NCI-H748 treated with DMSO at 0.1 percent for 48 hours (cell line): ENCODE measurements at places on chromosomes 13 and 19.

DNA sequence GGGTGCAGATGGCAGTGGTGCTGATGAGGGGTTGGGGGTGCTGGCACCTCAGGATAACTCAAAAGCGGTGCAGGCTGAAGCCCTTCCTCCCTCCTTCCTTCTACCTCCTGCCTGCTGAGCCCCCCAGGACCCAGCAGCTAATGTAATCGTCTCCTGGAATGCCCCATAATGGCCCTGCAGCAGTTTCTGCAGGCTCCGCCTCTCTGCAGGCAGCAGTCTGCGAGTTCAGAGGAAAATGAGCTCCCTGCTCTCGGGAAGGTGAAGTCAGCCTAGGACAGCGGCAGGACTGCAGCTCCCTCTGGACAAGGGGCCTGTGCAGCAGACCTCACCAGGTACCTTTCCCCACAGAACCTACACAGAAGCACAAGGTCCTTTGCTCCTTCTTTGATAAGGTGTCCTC lies 130.9 kb downstream of the ZDHHC20 start:
- no peak for DNase-seq

GRCh38 chr19:40190891-40191835 lies at the start of gene MAP3K10:
Gene MAP3K10, plus strand, starts transcription at chr19:40191426. Its CDS starts 606 bp downstream, at chr19:40192032.
- peak; percentile 61 for DNase-seq

DNA sequence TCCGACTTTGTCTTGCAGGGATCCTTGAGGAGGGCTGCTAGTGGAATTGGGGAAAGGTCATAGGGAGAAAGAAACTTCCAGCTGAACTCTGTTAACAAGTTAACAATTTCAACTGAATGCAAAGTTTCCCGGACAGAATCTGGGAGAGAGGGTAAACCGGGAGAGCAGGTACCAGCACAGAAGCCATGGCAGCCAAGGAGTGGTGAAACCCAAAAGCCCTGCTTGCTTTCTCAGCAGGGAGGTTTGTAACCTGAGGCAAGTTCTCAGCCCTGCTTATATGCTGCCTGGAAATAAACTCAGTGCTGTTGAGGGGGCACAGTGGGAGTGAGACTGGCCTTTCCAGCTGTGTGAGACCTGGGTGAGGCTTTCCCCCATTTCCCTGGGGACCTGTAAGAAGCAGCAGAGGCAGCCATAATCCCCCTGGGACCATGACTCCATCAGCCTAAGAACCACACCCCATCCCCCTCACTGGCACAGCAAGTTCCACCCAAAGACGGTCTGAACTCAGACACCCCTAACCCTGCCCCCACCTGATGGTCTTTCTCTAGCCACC lies 84.0 kb downstream of the SUCLA2 start:
- DNase-seq = no peak

GRCh38 chr19:46530636-46531035 lies 35.0 kb upstream of the PNMA8B start:
- DNase-seq = no peak

DNA sequence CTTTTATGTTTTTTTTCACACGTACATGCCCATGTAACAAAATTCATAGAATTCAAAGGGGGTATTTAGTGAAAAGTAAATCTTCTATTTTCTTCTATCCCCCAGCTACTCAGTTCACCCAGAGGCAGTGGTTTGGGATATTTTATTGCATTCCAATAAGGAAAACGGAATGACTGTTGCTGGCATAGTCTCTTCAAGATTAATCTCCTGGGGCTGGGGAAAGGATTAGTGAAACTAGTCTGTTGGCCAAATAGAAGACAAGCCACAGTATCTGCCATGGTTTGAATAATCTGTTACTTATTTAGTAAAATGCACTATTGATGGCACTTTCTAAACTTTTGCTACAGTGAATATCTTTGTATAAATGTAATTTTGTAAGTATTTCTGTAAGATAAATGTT lies 122.0 kb downstream of the NDFIP2 start:
- DNase-seq = no peak

- no peak for DNase-seq
Observed at GRCh38 chr19:56405062-56405461, 930 bp downstream of the ZNF583 start.

- no peak for DNase-seq
Observed at GRCh38 chr13:48402325-48402932, 10.5 kb downstream of the LPAR6 start.

GRCh38 chr13:27636589-27637288 lies 15.0 kb downstream of the POLR1D start:
- peak; percentile 86 for DNase-seq

- DNase-seq = no peak
Observed at GRCh38 chr19:46453661-46454060, 17.7 kb downstream of the PNMA8A start.

DNA sequence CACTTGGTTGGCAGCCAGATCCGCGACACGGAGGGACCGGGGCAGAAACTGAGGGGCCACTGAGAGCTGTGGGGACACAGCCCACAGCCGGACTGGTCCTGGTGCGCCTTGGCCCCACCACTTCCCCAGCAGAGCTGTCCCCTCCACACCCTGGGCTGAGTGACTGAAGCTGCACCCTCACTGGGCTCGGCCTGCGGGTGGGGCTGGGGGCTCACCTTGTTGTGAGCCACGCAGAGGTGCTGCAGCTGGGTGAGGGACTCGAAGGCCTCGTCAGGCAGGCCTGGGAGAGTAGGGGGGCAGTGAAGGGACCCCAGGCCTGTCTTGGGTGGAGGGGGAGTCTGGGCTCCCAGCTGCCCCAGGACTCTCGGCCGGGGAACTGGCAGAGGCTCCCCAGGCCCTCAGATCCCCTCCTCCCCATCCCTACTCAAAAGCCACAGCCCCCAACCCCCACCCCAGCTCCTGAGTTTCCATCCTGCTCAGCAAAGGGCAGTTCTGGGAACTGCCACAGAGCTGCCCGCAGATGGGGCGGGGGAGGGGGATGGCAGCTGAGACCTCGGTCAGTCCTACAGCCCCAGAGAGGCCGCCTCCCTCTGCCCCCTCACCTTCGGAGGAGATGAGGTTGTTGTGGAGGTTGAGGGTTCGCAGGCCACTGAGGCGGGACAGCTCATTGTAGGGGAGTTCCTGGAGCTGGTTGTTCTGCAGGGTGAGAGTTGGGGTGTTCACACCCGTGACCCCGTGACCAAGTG lies 2.3 kb downstream of the PODNL1 start:
- DNase-seq = no peak

GRCh38 chr19:53875602-53876325 lies 6.2 kb upstream of the PRKCG start:
- no peak for DNase-seq

GRCh38 chr13:49693191-49693733 lies 2.0 kb upstream of the EBPL start:
- no peak for DNase-seq

DNA sequence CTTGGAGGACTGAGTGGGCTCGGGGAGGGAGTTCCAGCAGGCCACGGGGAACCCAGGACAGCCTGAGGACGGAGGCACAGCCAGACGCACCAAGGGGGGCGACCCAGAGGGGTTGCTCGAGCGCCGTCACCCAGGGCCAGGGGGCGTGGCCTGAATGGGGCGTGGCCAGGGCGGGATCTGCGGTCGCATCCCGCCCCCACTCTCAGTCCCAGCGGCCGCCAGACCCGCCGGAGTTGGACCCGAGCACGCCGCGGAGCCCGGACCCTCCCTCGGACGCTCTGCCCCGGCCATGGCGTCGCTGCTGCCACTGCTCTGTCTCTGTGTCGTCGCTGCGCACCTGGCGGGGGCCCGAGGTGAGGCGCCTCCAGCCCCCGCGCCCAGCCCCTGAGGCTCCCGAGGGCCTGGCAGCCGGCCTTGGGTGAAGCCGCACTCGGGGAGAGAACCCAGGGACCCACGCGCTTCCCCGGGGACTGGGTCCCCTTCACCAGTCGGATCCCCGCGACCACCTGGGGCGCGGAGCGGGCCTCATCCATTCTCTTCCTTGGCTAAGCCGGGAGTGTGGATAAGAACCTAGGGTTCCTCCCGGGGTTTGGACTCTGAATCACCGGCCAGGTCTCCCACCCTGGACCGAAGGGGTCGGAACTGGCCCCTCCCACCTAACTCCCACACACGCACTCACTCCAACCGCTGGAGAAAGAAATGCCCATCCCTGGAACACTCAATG lies at the start of gene CILP2:
TSS of gene CILP2 (plus strand) at position 205 of the 724 bp plus-strand sequence. CDS start at position 290, 85 bp downstream.
- peak; percentile 17 for DNase-seq
